RPMI7951 (cell line): ENCODE measurements at places on chromosomes 1 and 21.
A peak's percentile ranks its signal among the peaks of the same experiment; 100 is the strongest.

GRCh38 chr1:150976401-150976821 is 1.8 kb upstream of the CERS2 start:
- DNase-seq: no peak

DNA sequence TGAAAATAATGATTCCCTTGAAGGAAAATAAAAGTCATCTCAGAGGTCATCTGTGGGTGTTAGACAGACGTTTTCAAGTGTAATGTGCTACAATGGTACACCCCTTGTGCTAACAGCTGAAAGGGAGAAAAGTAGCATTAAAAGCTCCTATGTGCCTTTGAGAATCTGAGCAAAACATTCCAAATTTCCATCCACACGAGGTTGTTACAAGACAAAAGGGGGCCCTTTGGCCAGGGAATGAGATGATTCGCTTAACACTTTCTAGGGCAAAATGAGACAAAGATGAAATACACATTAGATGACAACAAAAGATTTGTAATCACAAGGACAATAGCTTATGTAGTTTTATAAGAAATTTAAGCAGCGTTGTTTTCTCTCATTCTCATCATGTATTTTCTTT is 303.6 kb downstream of the LMX1A start:
- no peak for DNase-seq

DNA sequence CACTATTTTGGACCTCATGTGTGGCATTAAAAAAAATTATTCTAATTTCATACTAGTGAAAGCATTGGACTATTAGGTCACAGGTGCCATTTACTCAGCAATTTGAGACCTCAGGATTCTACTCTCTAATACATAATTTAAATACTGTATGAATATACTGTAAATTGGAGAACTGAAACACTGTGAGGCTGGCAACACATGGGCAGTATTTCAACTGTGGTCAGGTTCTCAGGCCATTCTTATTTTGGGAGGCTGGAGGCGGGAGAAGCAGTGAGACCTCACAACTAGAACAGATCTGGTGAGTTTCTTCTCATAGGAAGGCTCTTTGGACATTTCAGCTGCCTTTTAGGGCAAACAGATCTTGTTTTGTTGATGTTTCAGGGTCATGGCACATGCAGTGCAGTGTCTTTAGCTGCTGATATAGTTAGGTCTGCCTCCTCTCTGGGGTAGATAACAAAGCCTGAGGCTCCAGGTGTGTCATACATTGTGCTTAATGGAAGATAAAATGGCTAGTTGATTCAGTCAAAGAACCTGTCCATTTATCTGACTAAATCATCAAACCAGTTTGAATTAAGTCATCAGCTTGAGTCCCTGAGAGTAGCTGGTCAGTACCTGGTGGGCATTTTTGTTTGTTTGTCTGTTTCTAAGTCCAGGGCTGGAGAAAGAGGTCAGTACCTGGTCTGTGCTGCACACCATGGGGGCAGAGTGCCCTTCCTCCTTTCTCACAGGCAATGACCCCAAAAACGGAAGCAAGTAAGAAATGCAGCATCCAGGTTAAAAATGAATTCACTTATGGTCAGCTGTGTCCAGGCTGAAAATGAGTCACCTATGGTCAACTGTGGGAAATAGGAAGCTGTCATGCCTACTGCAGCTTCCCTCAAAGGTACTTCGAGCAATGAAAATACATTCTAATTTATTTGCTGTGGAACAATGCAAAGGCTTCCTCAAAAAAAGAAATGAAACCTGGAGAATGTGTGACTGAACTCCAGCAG is 216.2 kb downstream of the SDCCAG8 start:
- DNase-seq: peak; percentile 53

DNA sequence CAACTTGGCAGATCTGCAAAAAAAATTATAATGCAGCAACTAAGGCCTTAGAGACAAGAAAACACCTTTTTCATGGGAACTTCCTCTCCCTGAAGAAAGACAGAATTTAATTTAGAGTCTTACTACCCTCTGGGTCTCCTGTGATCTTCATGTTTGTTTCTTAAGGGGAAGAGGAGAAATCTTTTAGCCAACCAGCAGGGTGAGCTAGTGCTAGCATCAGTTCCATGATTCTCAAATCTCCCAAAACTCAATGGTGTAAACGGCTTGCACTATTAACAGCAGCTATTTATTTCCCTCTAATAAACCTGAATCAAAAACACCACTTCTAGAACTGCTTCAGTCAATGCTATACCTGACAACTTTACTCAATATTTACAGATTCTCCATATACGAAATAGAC is 3.8 kb downstream of the ZNF644 start:
- peak; percentile 34 for DNase-seq

- DNase-seq: no peak
Measured at GRCh38 chr1:229396585-229397206, 37.2 kb downstream of the ACTA1 start.

DNA sequence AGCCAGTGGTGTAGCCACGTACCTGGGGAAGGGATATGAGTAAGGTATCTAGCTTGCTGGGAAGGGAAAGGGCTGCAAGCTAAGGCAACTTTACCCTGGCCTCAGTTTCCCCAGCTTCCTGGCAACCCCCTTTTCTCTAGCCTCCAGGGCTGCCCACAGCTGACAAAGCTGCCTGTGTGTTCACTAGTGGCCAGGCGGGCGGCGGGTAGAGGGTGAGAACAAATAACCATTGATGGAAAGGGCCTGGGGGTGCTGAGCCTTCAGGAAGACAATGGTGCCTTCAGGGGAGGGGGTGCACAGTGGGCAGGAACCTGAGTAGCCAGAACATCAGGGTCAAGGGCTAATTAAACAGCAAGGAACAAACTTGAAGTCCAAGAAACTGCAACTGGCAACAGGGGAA is 6.1 kb downstream of the CERS2 start:
- DNase-seq: no peak

DNA sequence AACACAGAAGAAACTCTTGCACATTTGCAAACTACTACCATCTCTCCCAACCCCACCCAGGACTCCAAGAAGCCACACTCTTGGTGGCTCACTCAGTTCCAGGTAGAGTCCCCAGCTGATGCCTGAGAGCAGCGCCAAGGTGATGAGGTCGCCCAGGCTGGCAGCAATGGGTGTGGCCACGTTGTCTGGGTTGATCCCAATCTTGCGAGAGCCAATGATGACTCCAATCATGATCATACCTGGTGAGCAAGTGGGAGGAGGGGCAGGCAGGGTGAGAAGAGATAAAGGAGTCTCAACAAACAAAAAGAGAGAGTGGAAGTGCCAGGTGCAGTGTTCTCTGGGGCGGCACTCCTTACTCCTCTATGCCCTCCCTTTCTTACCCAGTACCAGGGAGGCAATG is 14.4 kb downstream of the SLC41A1 start:
- no peak for DNase-seq

DNA sequence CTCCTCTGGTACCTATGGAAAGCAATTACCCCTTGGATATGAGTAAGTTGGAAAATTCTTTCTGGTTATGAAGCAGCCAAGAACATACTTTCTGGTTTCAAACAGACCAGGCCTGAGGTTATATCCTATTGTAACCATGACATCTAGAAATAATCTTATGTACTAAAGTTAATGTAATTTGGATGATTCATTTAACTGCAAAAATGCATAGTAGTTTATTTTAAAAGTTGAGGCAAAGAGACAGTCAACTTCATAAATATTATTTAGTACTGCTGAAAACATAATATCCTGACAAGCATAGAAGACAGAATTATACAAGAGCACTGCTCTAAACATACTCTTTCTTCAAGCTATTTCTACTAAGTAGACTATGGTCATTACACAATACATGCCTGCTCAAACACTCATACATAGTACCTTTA is 25.5 kb downstream of the ODF2L start:
- no peak for DNase-seq

- no peak for DNase-seq
Measured at GRCh38 chr1:112754116-112754628, 39.0 kb upstream of the PPM1J start.

DNA sequence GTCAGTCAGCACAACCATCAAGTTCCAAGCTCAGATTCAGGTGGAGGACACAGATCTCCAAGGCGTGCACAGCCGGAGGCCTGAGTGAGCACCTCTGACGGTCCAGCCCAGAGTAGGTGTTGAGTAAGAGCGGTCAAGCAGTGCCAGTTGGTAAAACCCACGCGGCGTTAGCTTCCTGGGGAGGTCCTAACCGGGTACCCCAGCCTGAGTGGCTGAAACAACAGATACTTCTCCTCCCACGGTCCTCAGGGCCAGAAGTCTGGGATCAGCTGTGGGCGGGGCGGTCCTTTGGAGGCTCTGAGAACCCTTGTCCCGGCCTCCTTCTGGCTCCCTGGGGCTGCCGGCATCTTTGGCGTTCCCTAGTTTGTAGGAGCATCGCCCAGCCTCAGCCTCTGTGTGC is 94.4 kb downstream of the PRDM16 start:
- DNase-seq: no peak

- DNase-seq: no peak
Measured at GRCh38 chr1:113439277-113439670, 49.0 kb downstream of the MAGI3 start.

GRCh38 chr1:204076891-204077290 is 4.0 kb downstream of the SOX13 start:
- peak; percentile 18 for DNase-seq

DNA sequence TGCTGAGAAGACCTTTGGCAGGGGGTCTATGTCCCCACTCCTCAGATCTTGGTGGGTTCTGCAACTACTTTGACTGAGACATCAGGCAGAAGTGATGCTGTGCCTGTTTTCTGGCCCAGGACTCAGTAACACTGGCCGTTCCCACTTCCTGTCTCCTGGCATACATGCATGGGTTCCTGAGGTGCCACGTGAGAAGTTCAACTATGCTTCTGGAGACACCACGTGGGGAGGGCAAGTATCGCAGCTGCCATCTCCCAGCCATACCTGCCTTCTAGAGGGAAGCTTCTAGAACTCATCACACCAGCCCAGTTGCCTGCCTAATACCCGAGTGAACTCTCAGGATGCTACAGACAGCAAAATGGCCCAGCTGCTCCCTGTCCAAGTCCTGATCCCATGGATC is 65.8 kb downstream of the TRABD2B start:
- peak; percentile 44 for DNase-seq

DNA sequence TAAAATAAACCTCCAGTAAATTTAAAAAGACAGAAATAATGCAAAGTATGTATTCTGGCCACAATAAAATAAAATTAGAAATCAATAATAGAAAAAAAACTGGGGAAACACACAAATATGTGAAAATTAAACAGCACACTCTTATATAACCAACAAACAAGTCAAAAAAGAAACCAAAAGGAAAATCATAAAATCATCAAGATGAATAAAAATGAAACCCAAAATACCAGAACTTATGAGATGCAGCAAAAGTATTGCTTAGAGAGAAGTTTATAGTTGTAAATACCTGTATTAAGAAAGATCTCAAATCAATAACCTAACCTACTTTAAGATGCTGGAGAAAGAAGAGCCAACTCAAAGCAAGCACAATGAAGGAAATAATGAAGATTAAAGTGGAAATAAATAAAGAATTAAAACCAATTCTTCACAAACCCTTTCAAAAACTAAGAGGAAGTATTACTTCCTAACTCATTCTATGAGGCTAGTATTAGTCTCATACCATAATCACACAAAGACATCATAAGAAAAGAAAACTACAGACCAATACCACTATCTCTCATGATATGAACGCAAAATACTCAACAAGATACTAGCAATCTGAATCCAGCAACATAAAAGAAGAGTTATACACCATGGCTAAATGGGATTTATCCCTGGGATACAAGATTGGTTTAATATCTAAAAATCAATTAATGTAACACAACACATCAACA is 6.4 kb upstream of the KRTAP10-3 start:
- no peak for DNase-seq

DNA sequence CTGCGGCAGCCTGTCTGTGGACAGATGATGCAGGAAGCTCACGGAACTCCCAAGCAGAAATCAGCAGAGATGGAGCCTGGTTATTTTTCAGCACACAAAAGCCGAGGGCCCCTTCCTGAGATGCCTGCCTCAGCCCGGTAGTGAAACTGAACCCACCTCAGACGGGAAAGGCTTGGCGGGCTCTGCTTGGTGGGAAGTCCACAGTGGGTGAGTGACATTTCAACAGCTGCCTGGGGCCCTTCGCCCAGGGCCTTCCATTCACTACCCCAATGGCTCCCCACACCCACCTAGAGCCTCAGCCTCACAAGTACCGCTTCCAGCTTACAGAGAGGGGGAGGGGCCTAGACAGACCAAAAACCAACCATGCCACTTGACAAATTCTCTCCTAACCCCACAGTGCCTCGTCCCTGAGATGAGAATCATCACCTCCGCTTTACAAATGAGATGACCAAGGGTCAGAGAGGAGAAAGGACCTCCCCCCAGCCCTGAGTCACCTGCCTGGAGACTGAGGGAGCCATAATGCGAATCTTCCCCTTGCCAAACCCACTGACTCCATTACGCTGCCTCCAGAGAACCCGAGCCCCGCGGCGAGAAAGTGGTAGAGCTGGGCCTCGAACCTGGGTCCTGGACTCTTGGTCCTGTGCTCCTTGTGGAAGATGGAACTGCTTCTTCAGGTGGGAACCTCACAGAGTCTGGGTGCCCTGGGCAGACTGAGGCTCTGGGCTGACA is 3.4 kb upstream of the ECE1 start:
- no peak for DNase-seq

- peak; percentile 8 for DNase-seq
Measured at GRCh38 chr1:39378377-39378776, 113.1 kb upstream of the BMP8A start.

- DNase-seq: no peak
Measured at GRCh38 chr1:65216989-65217388, 69.0 kb downstream of the AK4 start.

- no peak for DNase-seq
Measured at GRCh38 chr1:8704866-8705506, 112.5 kb downstream of the RERE start.

- DNase-seq: peak; percentile 25
Measured at GRCh38 chr1:111197598-111198284, 2.7 kb downstream of the DENND2D start.

- peak; percentile 51 for DNase-seq
Measured at GRCh38 chr1:93979718-93980319, 70.6 kb upstream of the GCLM start.

DNA sequence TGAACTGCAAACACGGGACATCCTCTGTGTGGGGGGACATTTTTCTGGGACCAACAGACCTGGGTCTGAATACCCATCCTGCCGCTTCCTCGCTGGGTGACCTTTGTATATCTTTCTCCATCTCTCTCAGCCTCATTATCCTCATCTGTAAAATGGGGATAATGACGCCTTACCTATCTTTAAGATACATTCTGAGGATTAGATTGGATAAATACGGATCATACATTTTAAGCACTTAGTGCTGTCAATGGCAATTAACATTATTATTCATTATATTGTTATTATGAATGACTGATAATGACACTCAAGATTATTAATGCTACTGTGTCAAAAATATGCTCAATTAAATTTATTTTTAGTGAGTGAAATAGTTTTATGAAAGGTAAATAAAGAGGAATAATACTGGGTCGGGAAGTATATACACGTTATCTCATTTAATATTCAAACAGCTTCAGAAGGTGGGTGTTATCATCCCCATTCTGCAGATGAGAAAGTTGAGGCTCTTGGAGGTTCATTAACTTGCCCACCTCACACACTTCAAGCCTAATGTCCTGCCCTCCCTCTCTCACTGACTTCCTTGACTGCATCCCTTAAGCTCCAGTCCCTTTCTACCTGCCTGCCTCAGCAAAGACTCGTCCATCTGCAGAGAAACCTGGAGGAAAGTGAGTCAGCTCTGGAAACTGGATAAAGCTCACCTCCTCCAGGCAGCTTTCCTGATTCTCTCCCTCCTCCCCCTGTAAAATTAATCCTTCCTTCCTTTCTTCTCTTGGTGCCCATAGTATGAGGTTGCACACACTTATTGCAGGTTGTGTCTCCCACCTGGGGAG is 120.7 kb upstream of the JUN start:
- no peak for DNase-seq

GRCh38 chr1:241485145-241485544 is 34.4 kb downstream of the FH start:
- no peak for DNase-seq
